ENCODE measurements at places on chromosomes 1 and 21.

GRCh38 chr1:231192620-231193163 is 30.8 kb downstream of the TRIM67 start:
- peak; percentile 50 for DNase-seq

DNA sequence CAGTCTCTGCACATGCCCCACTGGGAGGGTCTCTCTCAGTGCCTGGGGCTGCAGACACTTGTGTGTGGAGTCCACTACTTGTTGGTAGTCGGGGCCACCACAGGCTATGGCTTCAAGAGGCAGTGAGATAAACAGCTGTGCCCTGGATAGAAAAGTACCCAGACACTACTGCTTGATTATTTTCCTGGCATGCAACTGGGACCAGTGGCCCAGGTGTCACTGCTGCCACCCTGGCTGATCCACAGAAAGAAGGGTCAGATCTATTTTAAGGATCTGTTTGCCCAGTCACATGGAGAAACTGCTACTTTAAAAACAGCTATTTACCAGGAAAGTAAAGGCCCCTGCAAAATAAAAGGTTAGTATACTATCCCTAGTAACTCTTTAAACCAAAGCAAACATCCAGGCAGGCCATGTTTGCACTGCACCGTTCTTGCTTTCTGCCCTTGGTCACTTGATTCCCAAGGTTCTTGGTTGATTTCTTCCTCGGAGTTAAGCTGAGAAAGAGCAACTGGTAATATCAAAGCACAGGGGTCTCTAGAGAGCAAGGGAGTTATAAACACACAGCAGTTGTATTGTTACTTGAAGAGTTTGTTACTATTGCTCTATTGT is 99.9 kb downstream of the GLUL start:
- DNase-seq, result no peak

DNA sequence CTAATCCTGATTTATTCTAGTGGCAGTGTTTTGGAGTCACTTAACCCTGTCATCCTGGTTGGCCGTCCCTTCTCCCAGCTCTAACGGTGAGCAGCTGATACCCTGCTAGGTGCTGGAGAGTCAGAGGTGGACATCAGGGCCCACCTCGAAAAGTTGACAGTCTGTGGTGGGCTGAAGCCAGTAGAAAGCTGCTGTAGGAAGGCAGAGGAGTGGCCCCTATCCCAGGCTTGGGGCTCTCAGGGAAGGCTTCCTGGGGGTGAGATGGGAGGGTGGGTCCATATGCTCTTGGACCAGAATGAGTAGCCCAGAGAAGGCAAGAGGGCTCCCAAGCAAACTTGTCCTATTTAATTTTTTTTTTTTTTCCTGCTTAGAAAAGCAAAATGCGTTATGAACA is 475 bp upstream of the RPL5 start:
- DNase-seq, result no peak

DNA sequence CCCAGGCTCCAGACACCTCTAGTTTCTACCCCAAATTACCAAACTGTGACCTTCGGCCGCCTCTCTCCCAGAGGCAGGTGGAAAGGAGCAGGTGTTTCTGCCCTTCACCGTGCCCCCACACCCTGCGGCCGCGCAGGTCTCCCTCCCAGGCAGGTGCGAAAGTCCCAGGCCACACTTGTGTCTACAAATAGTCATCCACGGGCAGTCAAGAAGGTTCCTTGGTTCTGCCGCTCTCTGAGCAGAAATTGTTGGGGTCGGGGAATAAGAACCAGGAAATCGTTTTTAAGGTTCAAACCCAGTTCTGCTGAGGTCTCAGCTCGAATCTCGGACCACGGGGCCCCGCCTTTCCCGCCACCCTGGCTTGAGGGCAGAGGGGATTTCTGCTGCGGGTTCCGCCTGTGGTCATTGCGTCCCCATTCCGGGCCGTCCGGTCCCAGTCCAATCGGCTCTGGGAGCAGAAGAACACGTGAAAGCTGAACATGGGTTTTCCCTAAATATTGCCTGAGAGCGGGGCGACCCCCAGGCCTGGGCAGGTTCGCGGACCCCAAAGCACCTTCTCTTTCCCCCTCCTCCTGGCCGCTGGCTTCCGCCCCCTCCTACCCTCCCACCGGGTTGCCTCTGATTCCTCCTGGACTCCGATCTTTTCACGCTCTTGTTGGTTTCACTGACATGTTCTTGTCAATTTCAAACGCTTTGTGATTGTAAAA is 1.2 kb upstream of the ATF3 start:
- no peak for DNase-seq

- DNase-seq, result no peak
Observed at GRCh38 chr1:154436433-154436832, 31.3 kb downstream of the IL6R start.

GRCh38 chr1:183590244-183591191 is at the start of gene NCF2:
TSS of gene NCF2 (minus strand) at chr1:183590459. CDS start at chr1:183590329, 130 bp downstream.
- DNase-seq, result no peak

- no peak for DNase-seq
Observed at GRCh38 chr1:225479341-225479740, 51.5 kb upstream of the LBR start.

GRCh38 chr1:111961773-111962565 is 27.5 kb downstream of the KCND3 start:
- no peak for DNase-seq

- DNase-seq, result no peak
Observed at GRCh38 chr1:63261736-63262458, 60.5 kb upstream of the FOXD3 start.

- no peak for DNase-seq
Observed at GRCh38 chr1:164064501-164064900, 494.5 kb upstream of the PBX1 start.

DNA sequence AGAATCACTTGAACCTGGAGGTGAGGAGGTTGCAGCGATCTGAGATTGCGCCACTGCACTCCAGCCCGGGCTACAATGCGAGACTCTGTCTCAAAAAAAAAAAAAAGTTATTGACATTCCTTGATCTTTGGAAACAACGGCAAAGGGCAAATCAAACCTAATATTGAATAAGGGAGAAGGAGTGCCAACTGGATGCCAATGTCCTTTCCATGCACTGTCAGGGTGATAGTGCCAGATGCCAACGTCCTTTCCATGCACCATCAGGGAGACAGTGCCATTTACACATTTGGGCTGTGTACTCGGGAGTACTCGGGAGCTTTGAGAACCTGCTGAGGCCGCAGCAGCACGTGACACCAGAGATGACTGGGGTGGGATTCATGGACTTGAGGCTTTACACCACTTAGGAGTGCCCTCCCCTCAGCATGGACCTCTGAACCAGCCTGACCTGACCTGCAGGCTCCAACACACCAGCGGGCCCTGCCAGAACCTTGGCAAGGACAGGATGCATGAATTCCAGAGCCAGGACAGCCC is 34.5 kb upstream of the SOD1 start:
- DNase-seq, result no peak

- DNase-seq, result no peak
Observed at GRCh38 chr1:64675718-64676345, 69.0 kb upstream of the RAVER2 start.

DNA sequence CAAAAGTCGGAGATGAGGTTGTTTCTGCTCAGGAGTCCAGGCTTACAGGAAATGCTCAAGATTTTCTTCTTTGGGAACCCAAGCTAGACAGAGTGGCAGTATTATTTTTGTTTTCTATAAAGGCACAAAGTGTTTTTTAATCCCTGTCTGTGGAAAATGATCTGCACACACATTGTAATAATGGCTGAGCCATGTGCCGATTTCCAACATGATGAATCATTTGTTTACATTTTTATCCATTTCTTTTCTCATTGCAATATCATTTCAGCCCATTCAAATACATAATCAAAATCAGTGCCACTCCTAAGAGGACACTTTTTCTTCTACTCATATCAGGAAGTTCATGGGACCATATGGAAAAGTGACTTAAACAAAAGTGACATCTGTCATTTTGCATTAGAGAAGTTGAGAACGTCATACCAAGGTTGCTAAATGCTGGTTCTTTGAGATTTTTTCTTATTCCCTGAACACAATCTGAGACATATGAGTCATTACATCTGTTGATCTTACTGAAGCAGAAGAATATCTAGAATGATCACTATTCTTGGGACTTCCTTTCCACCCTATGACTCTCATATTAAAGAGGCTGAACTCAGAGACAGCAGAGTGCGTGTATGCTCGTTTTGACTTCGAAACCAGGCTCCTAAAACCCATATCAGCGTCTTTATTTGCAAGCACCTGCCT is 44.9 kb downstream of the ACTA1 start:
- no peak for DNase-seq
